ENCODE measurements at places on chromosomes 16 and 17. TPM values are rescaled to one million over a fixed set of nuclear protein-coding genes. Genes with fewer than 3 reads are reported as not detected.

- H3K4me3 ChIP-seq: peak overlapping the region; percentile 55
- peak; percentile 37 for DNase-seq
- no peaks in the 10 kb centered on the region for H3K4me1 ChIP-seq
- H3K27ac ChIP-seq: peak overlapping the region; percentile 86
- H3K27me3 ChIP-seq: no peaks in the 10 kb centered on the region
- no peaks in the 10 kb centered on the region for H3K36me3 ChIP-seq
Observed at GRCh38 chr16:29808219-29808900, 2.0 kb downstream of the MAZ start.

HEATR9 gene
- not detected for polyA plus RNA-seq

- no peak overlapping the region for H3K27ac ChIP-seq
- DNase-seq: no peak
- no peaks in the 10 kb centered on the region for H3K4me1 ChIP-seq
Observed at GRCh38 chr16:85245307-85246172, 133.3 kb upstream of the CIBAR2 start.

KRTAP1-1 gene
- polyA plus RNA-seq: not detected

CCL16 gene
- polyA plus RNA-seq: 0.30 TPM

DNA sequence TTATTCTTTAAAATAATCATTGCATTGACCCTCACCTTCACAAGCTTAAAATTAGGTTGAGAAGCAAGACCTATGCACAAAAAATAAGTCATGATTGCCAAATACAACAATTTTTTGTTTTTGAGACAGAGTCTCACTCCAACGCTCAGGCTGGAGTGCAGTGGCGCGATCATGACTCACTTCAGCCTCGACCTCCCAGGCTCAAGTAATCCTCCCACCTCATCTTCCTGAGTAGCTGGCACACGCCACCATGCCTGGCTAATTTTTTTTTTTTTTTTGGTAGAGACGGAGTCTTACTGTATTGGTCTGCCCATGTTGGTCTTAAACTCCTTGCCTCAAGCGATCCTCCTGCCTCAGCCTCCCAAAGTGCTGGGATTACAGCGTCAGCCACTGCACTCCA is 24.2 kb downstream of the ZNF652 start:
- peaks cover 15% of the 10 kb centered on the region for H3K4me1 ChIP-seq
- no peaks in the 10 kb centered on the region for H3K27me3 ChIP-seq

ANKRD40CL gene
- not detected for polyA plus RNA-seq

Measured in pancreas (tissue), 10 donors.